ENCODE measurements at places on chromosomes 3 and 15.

GRCh38 chr3:130894130-130894985 is 474 bp downstream of the ATP2C1 start:
- no peak for DNase-seq

DNA sequence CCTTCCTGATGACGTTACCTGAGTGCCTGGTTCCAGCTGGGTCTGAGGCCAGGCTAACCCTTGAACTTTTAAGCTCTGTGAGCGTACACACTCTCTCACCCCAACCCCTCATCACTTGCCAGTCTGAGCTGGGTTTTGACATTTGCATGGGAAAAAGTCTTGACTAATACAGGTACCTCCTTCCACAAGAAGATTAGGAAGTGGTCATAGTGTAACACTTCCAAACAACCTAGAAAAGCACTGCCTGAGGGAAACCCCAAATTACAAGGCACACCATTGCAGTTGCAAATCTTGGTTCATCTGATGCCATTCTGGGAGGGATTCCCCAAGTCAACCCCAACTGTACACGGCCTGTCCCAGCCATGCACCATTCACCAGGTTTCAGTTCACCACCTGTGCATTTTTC is 499.8 kb downstream of the FOXP1 start:
- no peak for DNase-seq

DNA sequence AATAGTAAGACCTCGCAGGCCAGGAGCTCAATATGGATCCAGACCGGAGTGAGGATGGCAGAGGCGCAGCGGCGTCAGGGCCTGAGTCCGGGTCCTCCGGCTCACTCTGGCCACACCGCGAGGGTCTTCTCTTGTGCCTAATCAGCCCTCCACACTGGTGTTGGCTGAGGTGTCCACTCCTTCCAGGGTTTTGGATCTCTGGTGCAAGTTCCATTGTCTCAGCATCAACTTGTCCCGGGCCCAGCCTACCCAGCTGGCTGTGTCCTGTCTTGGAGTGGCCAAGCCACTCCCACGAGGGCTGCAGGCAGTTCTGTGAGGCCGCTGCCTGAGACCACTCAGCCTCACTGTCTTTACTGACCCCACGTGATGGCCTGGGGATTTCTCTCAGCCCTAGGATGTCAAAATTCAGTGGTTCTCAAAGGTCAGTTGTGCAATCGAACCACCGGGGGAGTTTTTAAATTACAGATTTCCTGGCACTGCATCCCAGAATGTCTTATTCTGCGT is 12.6 kb upstream of the GOLGA6L7 start:
- no peak for DNase-seq

GRCh38 chr15:73922186-73923151 is 3.8 kb upstream of the LOXL1 start:
- peak; percentile 65 for DNase-seq

All from ecto neural progenitor cell (in vitro differentiated cells).